D721Med (cell line): ENCODE measurements at places on chromosomes 4 and X.

- no peak for DNase-seq
Measured at GRCh38 chr4:121199742-121200561, 35.8 kb upstream of the TNIP3 start.

GRCh38 chr4:183967266-183967665 lies 62.2 kb downstream of the STOX2 start:
- no peak for DNase-seq

DNA sequence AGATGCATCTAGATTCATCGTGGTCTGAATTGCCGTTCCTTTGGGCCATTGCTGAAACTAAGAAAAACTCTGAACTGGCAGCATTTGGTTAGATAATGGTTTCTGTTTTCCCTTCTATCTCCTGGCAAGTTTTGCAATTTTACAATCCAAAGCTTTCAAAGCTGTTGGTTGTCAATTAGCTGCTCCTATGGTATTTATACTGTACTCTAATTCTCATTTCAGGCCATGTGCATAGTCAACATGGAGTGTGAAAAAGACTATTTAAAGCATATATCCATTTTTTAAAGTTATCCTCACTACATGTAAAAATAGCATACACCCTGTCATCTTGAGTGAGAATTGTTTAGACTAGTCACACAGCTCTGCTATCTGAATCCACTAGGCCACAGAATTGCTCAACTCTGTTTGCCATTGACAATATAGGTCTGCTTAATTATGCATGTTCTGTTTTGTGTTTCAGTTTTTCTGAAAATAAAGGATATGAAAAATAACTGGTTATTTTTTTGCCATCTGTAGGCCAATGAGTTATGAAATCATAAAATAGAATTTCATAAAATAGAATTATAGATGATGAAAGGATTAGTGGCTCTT lies 27.7 kb upstream of the TEC start:
- DNase-seq: no peak

- DNase-seq: no peak
Measured at GRCh38 chrX:110082161-110082560, 79.2 kb downstream of the TMEM164 start.

GRCh38 chr4:27082776-27083175 lies 222.1 kb downstream of the STIM2 start:
- DNase-seq: no peak

DNA sequence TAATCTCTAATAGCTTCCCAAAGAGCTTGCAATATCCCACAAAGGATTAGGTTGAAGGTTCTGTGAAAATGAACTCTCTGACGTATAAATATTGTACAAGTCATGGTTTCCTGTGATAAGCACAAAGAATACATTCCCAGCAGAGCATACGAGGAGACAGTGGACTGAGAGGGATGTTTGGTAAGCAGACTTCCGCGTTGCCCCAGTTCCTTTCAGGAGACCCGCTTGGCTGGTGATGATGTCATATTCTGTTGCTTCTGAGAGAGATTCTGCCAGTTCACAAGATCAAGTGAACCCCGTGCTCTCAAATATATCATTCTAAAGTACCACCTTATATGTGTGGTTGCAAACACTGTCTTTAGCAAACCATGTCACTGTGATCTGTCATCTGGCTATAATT lies 323.9 kb upstream of the CASK start:
- DNase-seq: no peak

GRCh38 chrX:152897222-152898131 lies at the start of gene ZNF185:
ZNF185 (plus strand) TSS chrX:152898067; CDS start chrX:152914490, 16,423 bp downstream.
- DNase-seq: no peak

DNA sequence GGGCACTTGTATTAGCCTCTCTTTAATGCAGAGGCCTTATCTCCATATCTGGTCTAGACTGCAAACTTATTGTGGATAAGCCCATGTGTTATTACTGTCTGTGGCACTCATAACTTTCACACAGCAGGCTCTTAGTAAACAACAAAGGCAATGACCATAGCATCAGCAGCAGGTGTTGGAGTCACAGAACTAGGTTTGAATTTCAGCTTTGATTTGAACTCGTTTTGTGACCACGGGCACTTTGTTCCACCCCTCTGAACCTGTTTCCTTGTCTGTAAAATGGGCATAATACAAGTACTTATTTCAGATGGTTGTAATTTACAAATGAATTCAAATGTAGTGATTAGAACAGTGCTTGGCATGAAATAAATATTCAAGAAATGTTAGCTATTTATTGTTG lies 121.8 kb upstream of the C1GALT1C1 start:
- no peak for DNase-seq

DNA sequence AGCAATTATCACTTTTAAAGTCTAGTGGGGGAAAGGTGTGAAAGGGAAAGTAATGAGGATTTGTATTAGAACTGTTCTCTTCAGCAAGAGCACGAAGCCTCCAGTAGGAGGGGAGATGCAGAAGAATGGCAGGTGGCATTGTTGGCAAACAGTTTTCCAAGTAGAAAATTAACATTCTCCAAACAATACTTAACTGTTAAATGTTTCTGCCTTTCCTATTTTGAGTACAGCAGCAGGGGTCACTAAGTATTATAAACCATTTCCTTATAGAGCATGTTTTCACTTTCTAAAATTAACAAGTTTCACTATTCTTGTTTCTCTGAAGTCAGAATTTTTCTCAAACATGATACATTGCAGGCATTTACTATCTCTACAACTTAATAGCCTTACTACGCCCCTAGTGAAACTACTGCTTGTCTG lies 58.7 kb downstream of the LEF1 start:
- DNase-seq: no peak

- no peak for DNase-seq
Measured at GRCh38 chrX:73214426-73215094, at the start of gene NAP1L2. NAP1L2 (minus strand) TSS chrX:73214851; CDS start chrX:73214492, 359 bp downstream.

DNA sequence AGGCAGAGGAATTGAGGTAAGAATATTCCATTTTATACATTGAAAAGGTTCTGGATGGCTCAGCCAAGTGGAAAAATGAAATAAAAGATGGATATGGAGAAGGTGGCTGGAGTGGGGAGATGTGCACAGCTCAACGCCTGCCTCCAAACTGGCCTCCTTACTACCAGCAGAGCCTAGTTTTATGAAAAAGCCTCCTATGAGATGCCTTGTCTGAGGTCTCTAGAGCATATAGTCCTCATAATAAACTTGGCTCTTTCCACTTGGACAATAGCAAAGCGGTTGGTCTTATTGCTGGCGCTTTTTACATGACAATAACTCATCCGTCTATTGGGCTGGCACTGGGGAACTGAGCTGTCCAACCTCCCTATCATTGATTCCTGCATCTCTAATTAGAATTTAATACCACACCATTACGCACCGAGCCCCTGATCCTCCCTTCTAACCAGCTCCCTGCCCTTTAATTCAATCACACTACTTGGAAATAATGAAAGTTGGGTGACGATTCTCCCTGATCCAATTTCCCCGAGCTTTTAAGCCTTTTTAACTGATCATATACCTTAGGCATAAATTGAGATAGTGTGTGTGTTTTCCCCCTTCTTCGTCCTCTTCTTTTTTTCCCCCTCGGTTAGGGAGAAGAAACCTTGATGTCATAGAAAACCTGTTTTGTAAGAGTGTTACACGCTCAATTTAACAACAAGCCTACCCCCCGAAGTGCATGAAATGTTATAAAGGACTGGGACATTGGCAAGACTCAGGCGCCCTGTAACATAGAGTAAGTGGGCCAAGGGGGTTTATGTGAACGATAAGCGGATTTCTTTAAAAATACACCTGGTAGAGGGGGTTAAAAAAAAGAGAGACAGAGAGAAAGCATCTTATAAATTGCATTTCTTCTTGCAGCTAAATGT lies at the start of gene PHOX2B:
PHOX2B (minus strand) TSS at position 155 of the 905 bp plus-strand sequence; CDS start at position 40, 115 bp downstream.
- no peak for DNase-seq

DNA sequence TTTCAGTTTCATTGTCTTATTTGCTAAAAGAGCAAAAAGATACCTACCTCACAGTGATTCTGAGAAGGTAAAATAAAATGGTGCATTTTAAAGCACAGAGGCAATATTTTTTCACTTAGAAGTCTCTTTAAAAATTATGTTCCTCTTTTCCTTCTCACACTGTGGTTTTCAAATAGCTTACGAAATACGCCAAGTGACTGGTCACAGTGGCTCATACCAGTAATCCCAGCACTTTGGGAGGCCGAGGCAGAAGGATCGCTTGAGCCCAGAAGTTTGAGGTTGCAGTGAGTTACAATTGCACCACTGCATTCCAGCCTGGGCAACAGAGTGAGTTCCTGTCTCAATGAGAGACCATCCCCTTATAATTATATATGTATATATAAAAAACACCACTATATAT lies 372.6 kb downstream of the FBXO8 start:
- DNase-seq: no peak

- DNase-seq: no peak
Measured at GRCh38 chrX:19177721-19178120, 55.5 kb upstream of the ADGRG2 start.
